ENCODE measurements at places on chromosomes 2 and 18.

DNA sequence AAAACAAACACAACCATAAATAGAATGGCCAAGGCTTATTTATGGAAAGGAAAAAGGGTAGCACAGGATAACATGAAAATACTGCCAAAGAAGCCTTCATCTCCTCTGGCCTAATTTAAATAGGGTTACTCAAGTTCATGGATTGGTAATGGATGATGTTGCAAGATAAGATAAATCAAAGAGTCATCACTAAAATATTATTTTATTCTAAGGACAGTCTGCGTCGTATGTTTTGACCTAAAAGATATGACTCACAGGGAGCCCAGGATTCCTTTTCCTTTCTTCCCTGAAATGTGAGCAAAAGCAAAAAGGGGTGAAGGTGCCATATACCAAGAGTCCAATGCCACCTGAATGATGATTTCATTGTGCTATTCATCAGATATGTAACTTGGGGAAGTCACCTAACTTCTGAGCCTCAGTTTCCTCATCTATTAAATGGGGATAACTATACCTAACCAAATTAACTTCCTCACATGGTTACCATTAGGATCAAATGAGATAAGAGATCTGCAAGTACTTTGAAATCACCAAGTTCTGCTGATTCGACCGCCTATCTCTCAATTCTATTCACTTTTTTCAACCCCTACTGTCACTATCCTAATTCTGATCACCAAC is 137.7 kb downstream of the THADA start:
- peak; percentile 46 for DNase-seq

DNA sequence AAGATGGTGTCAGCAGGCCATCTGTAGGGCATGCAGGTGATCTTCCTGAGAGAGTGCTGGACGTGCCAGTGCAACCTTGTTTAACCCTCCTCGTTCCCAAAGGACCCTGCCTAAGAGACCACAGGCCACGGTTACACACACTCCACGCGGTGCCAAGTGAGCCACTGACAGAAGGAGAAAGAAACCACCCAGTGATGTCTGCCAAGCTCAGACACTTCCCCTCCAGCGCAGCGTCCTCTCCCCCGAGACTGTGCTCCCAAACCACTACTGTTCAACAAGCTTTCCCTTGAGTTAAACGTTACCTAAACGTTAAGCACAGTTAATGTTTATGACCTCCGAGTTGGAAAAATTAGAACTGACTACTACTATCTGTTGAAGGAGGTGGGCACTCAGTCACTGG is 119.1 kb upstream of the NCK2 start:
- no peak for DNase-seq

DNA sequence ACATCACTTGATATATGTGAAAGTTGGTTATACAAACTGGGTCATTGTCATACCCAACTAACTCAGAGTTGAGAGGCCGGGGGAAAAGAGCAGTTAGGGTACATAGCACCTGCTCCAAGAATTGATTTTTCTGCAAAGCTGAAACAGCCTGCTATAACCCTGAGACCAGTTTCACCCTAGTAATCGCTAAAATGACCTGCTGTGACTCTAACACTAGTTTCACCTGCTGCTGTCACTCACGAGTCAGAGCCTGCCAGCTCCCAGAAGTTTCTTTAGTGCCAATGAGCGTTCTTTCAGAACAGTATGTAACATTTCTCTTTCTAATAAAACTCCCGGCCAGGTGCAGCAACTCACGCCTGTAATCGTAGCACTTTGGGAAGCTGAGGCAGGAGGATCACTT is 28.0 kb downstream of the SRSF7 start:
- DNase-seq: no peak

DNA sequence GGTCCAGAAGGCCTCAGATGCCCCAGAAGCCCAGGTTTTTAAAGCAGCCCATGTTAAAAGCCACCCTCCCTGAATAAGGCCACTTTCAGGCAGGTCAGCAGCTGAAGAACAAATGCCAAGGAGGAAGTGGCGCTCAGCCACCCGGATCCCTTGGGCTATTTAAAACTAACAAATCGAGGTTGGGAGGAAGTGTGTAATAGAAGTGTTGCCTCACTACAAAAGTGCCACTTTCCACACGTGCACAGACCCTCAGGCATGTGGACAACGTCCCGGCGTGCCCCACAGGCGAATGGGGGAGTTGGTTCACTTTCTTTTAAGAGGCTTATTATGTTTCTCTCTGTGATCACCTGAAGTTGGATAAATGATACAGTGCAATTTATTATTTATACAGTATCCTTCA is 173.8 kb upstream of the SALL3 start:
- no peak for DNase-seq

- DNase-seq: no peak
These were observed 106.0 kb upstream of the COPS8 start for GRCh38 chr2:236979664-236980063.

GRCh38 chr2:102013206-102014040 is 21.7 kb downstream of the IL1R2 start:
- DNase-seq: no peak

DNA sequence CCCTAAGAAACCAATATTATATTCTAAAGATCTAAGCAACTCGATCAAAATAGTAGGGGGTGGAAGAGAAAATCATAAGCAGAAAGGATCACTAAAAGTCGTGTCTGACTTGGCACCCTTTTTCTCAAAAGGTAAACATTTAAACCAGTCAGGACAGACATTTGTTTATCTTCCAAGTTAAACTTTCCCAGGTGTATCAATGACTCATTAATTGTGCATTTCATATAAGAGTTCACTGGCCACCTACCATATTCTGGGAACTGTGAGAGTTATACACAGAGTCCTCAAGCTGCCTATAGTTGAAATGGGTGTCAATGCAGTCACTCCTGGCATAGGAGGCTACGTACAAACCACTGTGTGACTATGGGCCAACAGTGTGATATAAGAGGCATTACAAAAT is 4.8 kb upstream of the ACVR1 start:
- no peak for DNase-seq

- DNase-seq: no peak
These were observed 17.1 kb downstream of the TRIB2 start for GRCh38 chr2:12733846-12734245.

- no peak for DNase-seq
These were observed 109.6 kb upstream of the ST6GAL2 start for GRCh38 chr2:106995556-106995955.

GRCh38 chr2:152606081-152606480 is 111.2 kb downstream of the PRPF40A start:
- DNase-seq: peak; percentile 28

DNA sequence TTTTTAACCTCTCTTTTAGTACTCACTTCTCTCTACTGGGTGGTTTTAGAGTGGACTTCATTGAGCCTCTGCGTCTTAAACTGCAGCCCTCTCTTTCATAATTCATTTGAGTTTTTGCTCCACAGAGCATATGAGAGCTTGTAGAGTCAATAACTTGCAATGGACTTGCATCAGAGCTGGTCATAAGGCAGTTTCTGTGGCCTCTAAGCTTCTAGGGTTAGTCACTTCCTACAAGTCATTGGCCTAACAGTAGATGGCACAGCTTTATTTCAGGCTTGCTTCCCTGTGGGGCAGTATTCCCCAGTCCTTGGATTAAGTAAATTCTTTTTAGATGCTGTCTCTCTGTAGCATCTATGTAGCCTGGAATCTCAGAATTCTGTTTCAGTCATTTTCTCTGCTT is 1435.7 kb downstream of the LRP1B start:
- no peak for DNase-seq

- peak; percentile 60 for DNase-seq
These were observed 161.2 kb upstream of the PIEZO2 start for GRCh38 chr18:11310476-11311086.

DNA sequence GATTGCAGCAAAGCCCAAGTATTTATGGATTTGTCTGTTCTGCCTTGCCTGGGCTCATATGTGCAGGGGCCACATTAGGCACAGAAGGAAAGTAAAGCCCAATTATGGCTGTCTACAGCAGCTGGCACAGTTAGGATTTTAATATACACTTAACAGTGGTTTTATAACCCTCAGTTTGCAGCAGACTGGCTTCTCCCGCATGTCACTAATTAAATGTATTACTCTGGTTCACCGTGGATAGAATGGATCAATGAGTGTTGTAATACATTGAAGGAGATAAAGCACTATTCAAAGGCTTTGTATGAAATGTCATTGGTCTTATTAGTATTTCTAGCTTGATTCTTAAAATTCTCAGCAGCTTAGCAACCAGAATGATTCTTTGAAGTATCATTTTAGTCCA is 320.2 kb downstream of the KCNS3 start:
- no peak for DNase-seq

- no peak for DNase-seq
These were observed 662.4 kb downstream of the GALR1 start for GRCh38 chr18:77911971-77912605.

- DNase-seq: peak; percentile 42
These were observed 128.7 kb upstream of the L3MBTL4 start for GRCh38 chr18:6543330-6543908.

DNA sequence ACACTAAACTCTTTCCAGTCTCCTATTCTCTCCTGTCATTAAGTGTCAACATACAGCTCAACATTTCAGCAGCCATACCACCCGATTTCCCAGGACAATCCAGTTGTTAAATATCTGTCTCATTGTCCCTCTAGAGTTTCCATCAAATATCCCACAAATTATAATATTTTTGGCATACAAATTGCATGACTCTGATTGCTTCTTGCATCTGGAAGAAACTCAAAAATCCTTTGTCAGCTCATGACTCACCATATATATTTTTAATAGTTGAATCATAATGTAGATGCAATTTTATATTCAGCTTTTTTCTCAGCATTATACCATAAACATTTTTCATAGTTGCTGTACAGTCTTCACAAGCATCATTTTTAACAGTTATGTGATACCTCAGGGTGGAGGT is 7.2 kb downstream of the SLC30A3 start:
- DNase-seq: peak; percentile 59

- DNase-seq: no peak
These were observed 4.7 kb downstream of the ESPNL start for GRCh38 chr2:238104691-238105371.

DNA sequence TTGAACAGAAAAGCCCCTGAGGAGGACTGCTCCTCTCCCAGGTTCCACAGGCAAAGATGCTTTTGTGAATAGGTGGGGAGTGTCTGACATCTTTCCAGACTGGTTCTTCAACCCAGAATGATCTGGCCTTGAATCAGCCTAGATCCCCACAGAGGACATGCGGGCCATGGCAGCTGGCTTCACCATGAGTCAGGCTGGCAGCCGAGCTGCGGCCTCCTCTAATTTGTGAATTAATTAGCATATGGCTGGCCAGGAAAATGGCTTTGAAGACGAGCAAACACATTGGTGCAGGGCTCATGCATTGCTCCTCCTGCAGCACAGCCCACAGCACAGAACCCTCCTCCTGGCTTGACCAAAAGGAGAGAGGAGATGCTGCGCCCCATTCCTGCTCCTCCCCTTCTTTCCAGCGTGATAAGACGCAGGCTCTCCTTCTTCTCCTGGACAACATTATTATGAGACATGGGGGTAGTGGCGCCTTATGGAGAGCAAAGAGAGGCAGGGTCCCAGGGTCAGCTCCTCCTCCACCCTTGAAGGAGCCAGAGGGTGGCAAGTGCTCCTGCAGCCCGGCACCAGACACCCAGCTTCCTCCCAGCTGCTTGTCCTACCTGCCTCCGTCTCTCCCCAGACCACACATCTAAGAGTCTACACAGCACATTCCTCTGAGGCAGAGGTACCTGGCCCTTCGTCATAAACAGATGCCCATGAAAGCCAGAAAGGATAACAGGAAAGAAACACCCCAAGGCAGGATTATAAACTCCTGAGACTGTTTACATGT is 66.7 kb downstream of the EDAR start:
- DNase-seq: peak; percentile 70

- no peak for DNase-seq
These were observed 54.4 kb downstream of the TNS1 start for GRCh38 chr2:217948351-217948791.

Measured in AG20443 (cell line).